ENCODE measurements at places on chromosomes 5 and 9.

- no peak for DNase-seq
Observed at GRCh38 chr5:176501333-176501732, 35.9 kb downstream of the RNF44 start.

- peak; percentile 79 for DNase-seq
Observed at GRCh38 chr9:109012009-109012875, 1.1 kb downstream of the CTNNAL1 start.

- no peak for DNase-seq
Observed at GRCh38 chr5:150630016-150630415, 10.4 kb upstream of the SYNPO start.

- DNase-seq: no peak
Observed at GRCh38 chr9:134066526-134066912, 1.3 kb downstream of the BRD3 start.

DNA sequence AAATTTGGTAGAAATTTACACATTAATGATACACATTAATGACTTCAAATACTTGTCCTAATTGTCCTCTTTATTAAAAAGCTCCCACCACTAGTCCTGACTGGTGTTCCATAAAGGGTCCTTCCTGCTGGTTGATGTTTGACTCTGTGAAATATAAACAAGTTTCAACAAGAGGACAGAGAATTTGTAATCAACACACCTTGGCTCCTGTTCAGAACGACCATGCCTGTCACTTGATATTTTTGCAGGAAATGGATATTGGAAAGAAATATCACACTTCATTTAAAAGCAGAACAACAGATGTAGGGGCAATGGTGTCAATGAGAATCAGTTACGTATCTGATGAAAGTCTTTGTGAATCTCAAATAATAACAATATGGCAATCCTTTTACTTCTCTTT lies 211.7 kb downstream of the ENC1 start:
- DNase-seq: no peak

GRCh38 chr9:121053544-121053943 lies 3.5 kb upstream of the C5 start:
- no peak for DNase-seq

GRCh38 chr9:32161720-32162119 lies 222.7 kb upstream of the ACO1 start:
- no peak for DNase-seq
